CD8-positive, alpha-beta memory T cell (primary cell): ENCODE measurements at places on chromosomes 2 and 18. TPM values are rescaled to one million over a fixed set of nuclear protein-coding genes. Genes with fewer than 3 reads are reported as not detected.

The CKAP2L gene
- not detected for polyA plus RNA-seq

DNA sequence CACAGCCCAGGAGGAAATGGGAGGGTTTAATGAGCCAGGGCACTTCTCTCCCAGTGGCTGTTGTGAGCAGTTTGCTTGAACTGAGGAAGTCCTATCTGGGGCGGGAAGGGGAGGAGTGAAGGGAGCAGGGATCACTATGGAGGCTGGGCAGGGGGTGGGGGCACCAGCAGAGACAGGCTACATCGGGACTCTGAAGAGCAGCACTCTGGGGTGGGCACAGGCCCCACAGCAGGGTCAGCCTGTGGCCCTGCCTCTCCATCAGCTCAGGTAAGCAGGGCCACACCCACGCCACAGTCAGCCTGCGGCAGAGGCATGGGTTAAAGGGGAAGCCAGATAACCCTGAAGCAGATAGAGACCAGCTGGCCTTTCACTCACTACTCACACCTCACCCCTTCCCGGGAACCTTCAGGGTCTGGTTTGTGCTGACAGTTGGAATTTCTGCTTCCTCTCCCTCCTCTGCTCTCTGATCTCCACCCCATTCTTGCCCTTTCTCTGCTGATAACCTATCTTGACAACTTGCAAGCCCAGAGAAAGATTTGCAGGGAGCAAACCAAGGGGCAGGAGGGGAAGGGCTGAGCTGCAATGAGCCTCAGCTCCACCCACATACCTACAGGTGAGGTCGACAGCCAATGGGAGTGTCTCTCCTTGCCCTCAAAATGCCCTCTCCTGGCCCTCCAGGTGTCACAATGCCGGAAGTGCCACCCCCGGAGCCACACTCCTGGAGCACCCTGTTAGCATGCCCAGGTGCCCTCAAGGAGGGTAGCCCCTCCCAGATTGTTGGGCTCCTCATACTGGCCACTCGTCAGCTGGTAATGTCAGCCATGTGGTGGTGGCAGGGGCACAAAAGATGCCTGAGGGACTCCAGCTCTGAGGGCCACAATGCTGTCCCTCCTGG is 3.7 kb downstream of the SIGLEC15 start:
- H3K4me1 ChIP-seq: peaks cover 20% of the 10 kb centered on the region
- H3K27ac ChIP-seq: no peak overlapping the region
- no peaks in the 10 kb centered on the region for H3K36me3 ChIP-seq

The DSG4 gene
- not detected for polyA plus RNA-seq

The CFC1 gene
- polyA plus RNA-seq: not detected

The SERPINB13 gene
- not detected for polyA plus RNA-seq

DNA sequence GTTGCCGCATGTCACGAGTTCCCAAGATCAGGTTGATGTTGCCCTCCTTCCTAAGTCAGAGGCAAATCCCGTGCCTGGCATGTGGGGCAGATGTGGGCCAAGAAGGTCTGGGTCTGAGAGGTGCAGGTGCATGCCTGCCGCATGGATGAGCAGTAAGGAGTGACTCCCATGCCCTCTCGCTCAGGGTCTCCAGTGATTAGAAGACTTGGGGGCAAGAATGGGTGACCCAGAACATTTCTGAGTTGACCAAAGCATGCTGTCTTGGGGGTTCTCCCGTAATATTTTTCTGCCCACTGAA is 120.6 kb upstream of the HDAC4 start:
- no peak overlapping the region for H3K4me3 ChIP-seq
- H3K36me3 ChIP-seq: no peaks in the 10 kb centered on the region
- no peaks in the 10 kb centered on the region for H3K4me1 ChIP-seq

The LHCGR gene
- not detected for polyA plus RNA-seq

The GREB1L gene
- 0.13 TPM for polyA plus RNA-seq
